NCI-H345 (cell line): ENCODE measurements at places on chromosomes 5 and 9.
A peak's percentile ranks its signal among the peaks of the same experiment; 100 is the strongest.

DNA sequence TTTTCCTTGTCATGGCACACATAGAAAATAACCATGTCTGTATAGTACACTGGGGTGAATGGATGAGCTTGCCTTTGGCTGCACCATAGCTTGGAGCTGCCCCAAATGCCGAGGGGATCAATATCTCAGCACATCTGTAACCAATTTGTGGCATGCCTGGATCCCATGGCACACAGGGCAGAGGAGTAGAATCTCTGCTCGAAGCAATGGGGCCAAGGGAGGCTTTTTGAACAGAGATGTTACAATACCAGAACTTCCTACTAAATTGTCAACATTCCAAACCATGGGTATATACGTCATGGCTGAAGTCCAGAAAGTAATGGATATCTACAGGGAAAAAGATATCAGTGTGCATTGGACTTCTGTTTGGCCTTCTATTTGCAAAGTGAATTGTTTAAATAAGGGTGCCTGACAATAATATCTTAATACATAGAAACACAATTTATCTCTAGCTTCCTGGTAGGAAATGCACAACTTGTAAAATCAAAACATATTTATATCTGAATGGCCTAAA lies 39.0 kb downstream of the ESM1 start:
- no peak for DNase-seq

DNA sequence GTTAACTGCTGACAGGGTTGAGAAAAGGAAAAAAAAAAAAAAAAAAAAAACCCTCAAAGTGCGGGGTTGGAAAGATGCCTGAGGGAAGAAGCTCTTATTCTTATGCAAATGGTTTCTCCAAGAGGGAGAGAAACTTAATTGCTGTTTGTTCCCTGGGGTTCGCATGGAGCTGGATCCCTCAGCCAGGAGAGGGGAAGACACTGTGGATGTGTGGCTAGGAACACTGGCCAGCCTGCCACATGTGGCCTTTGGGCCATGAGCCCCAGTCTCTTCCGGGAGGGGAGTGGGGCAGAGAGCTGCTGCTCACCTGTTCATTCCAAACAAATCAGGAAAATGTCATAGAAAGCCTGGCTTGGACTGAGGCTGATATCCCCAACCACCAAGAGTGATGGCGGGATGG lies 9.4 kb upstream of the SCGB3A2 start:
- peak; percentile 17 for DNase-seq

- no peak for DNase-seq
Measured at GRCh38 chr5:65021527-65022226, 252.9 kb downstream of the CWC27 start.

DNA sequence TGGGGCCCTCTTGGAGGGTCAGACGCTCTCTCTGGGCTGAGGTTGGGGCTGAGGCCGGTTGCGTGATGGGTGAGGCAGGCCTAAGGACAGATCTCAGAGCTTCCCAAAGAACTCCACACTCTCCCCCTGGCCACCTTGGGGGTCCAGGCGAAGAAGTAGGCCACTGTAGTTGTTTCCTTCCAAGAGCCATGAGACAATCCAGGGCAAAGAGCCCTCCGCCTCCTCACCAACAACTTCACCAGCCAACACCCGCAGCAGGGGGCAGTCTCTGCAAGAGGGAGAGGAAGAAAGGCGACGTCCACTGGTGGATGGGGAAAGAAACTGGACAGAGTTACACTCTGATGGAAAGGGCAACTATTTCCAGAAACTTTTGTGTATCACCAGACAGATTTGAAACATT lies 10.7 kb downstream of the SLC35A4 start:
- no peak for DNase-seq

GRCh38 chr5:12460493-12461261 lies 556.4 kb upstream of the CTNND2 start:
- DNase-seq: no peak

DNA sequence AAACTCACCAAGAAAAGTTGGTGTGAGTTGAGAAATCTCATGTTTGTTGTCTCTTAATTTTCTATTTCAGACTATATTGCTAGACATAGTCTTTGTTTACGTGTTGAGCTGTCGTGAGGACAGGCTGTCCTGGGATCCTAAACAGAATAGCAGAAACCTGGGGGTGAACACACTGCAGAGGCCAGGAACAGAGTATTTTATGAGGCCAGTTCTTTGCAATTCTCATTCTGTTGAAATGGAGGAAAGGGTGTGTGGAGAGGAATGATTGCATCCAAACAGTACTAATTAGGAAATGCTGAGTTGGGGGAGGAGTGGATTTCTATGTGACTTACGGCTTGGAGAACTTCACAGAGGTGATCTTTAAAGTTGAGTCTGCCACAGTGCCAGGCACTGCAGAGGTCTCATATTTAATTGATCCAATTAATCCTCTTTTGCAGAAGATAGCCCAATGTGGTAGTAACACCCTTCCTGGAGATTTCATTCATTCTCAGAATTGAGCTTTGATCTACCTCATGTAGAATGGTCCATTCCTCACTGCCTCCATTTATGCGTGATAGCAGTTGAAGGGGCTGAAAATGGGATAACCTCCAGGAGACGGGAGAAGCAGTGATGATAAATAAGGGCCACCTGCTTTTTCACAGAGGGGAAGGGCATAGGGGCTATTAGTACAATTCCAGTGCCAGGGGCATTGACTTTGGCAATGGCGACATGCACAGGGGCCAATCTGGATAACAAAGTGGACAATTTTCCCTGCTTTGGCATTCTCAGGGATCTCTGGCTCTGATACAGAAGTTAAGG lies 84.7 kb upstream of the TNFAIP8 start:
- DNase-seq: no peak

DNA sequence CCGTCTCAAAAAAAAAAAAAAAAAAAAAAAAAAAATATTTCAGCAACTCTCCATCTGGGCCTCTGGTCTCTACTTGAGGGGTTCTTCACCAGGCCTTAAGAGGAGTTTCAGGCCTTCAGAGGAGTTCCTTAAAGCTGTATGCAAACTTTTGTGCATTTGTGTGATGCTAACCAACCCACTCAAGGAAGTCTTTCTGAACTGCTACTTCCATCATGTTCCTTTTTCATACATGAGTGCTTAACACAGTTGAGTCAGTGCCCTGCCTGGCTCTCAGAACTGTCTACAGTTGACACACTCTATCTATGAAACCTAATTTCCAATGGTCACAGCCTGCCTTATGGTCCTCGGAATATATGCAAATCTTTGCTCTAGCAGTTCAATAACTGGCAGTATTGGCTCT lies 146.5 kb downstream of the MEF2C start:
- DNase-seq: no peak

DNA sequence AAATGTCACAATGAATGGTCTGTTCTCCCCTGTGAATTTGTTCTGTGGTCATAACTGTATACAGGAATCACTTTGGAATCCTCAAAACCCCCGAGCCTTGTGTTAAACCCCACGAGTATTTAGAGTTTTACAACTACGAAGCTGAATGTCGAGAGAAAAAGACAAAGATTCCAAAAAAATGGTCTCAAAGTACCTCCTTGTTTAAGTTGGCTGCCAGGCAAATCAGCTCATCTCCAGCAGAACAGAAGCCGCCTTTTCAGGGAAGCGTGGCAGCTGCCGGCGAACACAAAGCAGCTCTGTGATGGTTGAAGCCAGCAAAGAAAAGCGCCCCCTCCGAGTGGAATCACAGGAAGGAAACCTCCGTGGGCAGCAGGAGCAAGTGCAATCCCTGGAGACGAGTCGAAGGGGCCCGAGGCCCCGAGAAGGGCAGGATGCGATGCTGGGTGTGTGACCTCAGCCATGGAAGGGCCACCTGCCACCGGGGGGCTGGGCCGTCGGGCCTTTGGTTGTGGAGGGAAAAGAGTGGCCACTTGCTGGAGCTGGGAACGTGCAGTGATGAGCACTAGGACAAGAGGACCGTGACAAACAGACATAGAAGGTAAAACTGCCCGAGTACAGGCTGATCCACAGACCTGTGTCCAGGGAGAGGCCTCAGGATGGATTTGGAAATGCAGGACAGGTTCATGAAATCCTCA lies 706.4 kb downstream of the SEMA5A start:
- DNase-seq: no peak

- DNase-seq: peak; percentile 89
Measured at GRCh38 chr5:179795863-179796833, 2.4 kb downstream of the LTC4S start.

DNA sequence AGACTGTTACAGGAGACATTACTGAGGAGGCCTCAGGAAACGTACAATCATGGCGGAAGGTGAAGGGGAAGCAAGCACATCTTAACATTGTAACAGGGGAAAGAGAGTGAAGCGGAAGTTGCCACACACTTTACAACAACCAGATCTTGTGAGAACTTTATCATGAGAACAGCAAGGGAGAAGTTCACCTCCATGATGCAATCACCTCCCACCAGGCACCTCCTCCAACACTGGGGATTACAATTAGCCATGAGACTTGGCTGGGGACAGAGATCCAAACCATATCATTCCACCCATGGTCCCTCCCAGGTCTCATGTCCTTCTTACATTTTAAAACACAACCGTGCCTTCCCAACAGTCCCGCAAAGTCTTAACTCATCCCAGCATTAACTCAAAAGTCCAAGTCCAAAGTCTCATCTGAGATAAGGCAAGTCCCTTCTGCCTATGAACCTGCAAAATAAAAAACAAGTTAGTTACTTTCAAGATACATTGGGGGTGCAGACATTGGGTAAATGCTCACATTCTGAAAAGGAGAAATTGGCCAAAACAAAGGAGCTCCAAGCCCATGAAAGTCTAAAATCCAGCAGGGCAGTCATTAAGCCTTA lies 138.3 kb downstream of the TMEM161B start:
- DNase-seq: no peak

GRCh38 chr5:54315736-54316528 lies 5.6 kb upstream of the ARL15 start:
- peak; percentile 2 for DNase-seq

DNA sequence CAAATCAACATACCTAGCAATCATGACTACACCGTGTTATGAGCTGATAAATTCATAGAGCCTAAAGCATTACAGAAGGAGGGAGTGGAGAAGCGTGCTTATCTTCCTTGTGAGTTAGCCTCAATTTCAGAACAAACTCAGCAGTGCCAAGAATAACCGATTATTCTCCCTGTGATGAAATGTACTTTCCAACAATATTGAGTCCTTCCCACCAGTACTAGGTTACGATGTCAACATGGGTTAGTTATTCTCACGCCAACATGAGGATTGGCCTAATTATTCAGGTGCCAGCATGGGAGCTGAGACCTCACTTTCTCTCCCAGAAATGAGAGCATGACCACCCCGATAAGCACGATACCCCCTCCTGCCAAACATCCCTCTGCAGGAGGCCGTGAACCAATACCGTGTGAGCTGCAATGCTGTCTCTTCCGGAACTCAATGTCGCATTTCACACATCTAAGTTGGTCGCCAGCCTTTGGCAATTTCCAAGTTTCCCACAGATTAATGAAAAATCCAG lies 193.7 kb downstream of the ENC1 start:
- DNase-seq: no peak

DNA sequence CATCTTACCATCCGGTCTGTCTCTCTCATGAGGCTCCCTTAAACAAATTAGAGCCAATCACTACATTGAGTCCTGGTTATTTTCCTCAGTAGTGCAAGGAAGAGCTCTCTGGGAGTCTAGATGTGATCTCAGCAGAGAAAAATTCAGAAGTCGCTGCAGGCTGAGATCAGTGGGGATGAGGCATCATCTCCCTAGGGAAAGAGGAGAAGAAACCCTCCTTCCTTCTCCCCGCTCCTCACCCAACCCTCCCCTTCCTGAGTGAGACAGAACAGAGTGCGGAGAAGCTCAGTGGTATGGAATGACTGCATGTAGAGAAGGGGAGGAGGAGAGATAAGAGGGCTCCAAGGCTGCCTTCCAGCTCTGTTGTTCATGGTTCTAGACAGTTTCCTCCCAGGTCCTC lies 80.5 kb downstream of the PAPPA start:
- DNase-seq: no peak

- DNase-seq: no peak
Measured at GRCh38 chr9:21357479-21358460, 7.1 kb upstream of the IFNA6 start.

DNA sequence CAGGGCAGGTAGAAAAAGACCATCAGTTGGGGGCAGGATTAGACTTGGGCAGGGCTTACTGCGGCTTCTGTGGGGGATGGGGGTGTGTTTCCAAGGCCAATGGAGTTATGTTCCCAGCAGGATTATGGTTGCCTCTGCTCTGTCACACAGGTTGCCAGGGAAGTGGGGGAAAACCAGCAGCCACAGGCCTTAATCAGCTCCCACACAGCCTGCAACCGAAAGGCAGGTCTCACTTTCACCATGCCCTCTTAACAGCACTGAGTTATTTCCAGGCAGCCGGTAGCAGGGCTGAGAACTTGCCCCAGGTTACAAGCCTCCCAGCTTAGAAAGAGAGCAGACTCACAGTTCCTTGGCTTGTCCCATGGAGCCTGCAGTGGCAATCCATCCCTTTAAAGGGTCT lies 205.5 kb downstream of the FGF10 start:
- no peak for DNase-seq

- peak; percentile 7 for DNase-seq
Measured at GRCh38 chr5:93995126-93995621, 253.8 kb upstream of the POU5F2 start.

DNA sequence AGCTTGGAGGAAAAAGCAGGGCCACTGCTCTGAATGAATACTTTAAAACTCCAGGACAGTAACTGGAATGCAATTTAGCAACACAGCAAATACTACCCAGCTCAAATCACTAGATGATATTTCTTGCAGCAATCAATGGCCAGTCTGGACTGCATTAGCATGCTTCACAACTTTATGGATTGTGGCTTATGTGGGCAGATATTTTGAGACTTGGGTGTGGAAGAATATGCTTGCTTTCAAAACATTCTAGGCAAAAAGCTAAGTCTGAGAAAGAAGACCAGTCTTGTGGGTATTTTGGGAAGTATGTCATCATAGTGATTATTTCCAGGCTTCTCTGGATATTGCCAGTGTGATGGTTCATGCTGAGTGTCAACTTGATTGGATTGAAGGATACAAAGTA lies 3.1 kb downstream of the RANBP3L start:
- no peak for DNase-seq

DNA sequence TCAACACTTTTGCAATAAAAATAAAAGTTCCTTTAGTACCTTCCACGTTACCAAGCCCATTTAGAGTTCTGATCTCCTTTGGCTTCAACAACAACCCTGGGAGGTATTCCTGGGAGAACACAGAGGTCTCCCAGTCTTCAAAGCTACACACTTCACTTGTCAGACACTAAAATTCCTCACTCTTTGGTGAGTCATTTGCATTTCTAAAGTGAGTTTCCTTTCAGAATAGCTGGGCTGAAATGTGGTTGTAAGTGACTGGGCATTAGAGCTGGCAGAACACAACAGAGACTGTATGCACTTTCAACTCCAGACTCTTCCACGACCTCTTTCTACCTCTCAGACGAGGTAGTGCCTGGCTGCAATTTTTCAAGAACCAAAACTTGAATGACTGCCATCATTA lies 11.5 kb upstream of the F2RL1 start:
- DNase-seq: no peak

- DNase-seq: no peak
Measured at GRCh38 chr9:126521551-126521950, 92.2 kb upstream of the LMX1B start.

DNA sequence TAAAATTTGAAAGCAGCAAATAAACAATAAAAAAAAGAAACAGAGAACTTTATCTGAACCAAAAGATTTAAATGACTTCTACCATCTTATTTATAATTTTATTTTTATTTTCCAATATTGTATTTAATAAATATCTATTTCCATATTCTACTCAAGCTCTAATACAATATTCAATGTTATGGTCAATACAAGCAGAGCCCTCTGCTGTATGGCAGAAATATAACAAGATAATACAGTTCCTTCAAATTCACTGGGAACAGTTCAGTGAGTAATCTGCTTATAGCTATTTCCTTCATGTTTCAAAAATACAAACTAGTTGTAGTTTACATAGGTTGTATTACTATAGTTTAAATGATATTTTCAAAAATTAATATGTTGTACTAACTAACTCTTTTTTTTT lies 332.7 kb downstream of the PRDM9 start:
- DNase-seq: no peak
